ENCODE measurements at places on chromosomes 2 and 18.

DNA sequence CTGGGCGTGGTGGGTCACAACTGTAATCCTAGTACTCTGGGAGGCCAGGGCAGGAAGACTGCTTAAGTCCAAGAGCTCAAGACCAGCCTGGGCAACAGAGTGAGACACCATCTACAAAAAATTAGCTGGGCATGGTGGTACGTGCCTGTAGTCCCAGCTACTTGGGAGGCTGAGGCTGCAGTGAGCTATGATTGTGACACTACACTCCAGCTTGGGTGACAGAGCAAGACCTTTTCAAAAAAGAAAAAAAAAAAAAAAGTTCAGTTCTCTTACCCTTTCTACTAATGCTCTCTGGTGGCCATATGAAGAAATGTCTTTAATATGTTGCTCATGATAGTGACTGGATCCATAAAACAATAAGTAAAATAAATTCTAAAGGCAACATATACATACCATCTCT is 14.9 kb downstream of the TYW5 start:
- DNase-seq: peak; percentile 40

- peak; percentile 94 for DNase-seq
Measured at GRCh38 chr2:145752091-145752806, 1232.3 kb upstream of the ZEB2 start.

DNA sequence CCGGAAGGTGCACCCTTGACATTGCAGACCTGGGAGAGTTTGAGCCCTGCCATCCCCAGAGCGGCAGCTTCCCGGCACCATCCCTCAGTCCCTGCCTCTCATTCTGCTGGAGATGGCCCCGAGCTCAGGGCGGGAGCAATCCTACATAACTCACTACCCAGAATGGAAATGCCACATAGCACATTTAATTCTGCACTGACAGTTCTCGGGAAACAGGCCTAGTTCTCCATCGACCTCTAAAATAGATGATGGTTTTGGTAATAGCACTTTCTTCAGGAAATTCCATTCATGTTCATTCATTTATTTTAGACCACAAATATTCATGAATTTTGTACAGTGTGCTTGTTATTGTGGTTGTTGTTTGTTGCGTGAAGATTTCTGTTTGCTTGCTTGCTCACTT is 92.9 kb upstream of the SLC14A2 start:
- DNase-seq: peak; percentile 30

DNA sequence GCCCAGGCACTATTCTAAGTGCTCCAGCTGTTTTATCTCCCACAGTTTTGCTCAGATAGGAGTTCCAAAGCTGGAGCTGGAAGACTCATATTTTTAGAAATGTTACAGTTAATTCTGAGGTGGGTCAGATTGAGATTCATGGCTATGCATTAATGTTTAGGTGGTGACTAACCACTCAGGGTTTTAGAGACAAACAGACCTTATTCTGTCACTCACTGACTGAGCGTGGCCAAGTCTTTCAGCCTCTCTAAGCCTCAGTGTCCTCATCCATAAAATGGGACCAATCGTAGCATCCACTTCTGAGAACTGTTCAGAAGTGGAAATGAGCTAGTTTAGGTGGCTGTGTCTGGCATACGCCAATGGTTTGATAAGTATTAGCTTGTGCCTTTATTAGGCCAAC is 4.3 kb upstream of the CASP8 start:
- DNase-seq: no peak

Data from fibroblast of pulmonary artery (primary cell).